M059J (cell line): ENCODE measurements at places on chromosomes 1 and 21. TPM values are rescaled to one million over a fixed set of nuclear protein-coding genes. Genes with fewer than 3 reads are reported as not detected.

SPATA45 gene
- 1.8 TPM in 1 of 2 replicates, not detected in the other for total RNA-seq

C4BPB gene
- not detected in 2 replicates for total RNA-seq

LCE2B gene
- not detected in 2 replicates for total RNA-seq

PTPN7 gene
- not detected in 2 replicates for total RNA-seq

DNA sequence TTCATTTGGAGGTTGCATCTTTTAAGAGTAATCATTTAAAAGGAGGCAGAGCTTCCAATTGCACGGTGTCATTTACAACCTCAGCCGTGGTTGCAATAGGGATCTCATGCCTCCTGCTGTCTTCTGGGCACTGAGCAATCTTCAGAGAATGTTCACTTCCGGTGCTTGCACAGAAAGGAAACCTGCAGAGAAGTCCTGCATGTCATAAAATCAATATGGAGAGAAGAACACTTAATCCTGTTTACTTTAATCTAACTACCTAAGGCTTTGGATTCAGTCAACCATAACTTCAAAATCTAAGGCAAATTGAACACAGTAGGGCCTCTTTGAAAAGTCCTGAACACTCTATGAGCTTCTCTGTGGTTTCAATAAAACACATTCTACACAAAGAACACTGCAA lies 11.3 kb upstream of the MAP10 start:
- DNase-seq: peak; percentile 90

DNA sequence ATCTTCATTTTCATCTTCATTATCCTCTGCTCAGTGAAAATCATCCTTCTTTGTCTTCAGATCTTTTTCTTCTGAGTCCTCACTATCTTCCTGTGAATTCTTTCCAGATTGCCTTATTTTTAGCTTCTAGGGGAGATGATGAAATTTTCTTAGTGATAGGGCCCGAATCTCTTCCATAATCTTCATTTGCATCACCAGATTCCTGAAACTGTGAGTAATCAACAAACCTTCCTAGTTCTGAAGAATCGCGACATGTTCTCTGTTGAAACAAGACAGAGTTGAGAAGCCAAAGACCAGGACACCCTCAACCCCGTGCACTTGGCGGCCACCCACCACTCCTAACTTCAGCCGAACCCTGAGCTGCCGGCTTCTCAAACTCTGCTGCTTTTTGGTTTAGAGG lies 92.8 kb upstream of the CDC42BPA start:
- no peak for DNase-seq

DNA sequence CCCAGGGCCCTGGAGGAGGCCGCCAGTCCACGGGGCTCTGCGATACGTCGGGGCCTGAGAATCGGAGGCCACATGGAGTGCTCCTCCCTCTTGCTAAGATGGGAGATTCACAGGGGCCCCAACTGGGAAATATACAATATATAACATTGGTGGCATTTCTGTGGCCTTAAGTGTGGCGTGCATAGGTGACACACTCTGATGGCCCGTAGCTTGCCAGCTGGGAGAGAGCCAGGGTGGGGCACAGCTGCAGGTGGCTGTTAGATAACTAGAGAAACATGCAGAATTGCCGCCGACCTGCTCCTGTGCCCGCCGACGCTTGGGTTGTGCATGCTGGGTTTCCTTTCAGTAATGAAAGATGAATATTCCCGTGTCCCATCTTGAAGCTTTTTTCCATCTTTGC lies 30.1 kb downstream of the UMODL1 start:
- no peak for DNase-seq

GRCh38 chr1:17212487-17213121 lies 7.7 kb downstream of the PADI1 start:
- peak; percentile 74 for DNase-seq

DNA sequence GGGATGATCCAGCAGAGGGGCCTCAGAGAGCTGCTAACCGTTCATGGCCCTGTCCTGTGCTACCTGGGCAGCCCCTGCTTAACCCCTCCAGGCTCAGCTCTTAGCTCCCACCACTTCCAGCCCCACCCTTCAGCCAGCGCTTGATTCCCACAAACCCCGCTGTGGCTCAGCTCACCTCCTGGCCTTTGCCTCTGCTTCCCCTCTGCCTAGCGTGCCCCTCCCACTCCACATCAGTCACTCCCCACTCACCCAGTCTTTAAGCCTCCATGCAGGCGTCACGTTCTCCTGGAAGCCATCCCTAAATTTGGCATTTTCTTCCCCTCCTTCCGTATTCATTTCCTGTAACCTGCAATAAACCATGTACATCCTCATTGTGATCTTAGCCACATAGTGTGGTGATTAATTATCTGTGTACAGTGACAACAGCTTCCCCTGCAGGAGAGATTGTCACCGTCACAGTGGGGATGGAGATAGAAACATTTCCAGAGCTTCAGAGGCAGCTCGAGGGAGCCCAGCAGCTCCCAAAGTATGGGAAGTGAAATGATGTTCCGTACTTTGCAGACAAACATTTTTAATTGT lies 65.5 kb downstream of the EPHB2 start:
- peak; percentile 12 for DNase-seq

DNA sequence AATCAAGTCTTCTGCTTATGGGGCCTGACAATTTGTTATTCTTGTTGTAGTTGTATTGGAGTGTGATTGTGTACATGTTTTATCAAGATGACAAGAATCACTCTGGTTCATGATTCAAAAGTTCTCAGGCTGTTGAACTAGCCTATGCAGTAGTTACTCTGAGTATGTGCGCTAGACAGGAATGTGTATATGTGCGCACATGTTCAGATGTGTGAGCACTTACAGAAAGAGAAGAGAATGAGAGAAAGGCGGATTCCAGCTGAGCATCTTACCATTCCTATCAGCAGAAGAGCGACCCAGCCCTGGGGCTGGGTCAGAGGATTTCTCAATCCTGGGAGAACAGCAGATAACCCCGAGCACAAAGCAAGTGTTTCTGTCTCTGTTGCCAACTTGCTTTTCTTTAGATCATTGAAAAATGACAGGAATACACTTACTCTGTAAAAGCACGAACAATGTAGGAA lies 110.8 kb upstream of the HOOK1 start:
- DNase-seq: no peak

- no peak for DNase-seq
Measured at GRCh38 chr1:17839641-17840196, 84.6 kb downstream of the ACTL8 start.

DNA sequence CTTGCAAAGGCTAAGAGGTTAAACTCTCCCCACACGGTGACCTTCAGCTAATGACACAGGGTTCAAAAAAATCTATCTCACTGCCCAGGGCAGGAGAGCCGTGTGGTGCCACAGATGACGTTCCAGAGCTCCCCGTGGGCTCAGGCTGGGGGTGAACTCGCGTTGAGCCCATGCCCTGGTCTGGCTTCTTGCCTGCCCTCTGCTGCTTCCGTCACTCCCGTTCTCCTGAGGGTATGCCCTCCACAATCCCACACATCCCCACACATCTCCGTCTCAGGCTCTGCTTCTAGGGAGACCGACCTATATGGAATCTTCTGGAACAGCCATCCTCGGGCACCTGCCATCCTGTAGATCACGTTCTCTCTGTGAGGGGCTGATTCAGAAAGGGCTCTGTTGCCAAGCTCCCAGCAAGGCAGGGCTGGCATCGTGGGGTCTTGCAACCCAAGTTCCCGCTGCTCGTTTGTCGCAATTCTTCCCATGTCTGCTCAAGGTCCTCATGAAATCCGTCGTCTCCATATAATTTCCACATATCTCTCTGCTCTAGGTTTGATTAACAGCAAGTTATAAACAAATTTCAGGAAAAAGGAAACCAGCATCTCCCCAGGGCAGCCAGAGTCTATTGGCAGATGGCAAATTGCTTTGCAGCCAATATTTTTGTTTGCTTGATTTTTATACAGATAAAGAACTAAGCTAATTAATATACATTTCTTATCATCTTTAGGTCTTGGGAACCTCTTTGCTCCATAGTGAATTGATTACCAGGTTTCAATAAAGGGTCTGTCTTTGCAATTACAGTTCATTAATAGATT lies 278.2 kb downstream of the PTPRU start:
- no peak for DNase-seq

- DNase-seq: peak; percentile 46
Measured at GRCh38 chr21:16570856-16571255, 841.1 kb downstream of the USP25 start.

DNA sequence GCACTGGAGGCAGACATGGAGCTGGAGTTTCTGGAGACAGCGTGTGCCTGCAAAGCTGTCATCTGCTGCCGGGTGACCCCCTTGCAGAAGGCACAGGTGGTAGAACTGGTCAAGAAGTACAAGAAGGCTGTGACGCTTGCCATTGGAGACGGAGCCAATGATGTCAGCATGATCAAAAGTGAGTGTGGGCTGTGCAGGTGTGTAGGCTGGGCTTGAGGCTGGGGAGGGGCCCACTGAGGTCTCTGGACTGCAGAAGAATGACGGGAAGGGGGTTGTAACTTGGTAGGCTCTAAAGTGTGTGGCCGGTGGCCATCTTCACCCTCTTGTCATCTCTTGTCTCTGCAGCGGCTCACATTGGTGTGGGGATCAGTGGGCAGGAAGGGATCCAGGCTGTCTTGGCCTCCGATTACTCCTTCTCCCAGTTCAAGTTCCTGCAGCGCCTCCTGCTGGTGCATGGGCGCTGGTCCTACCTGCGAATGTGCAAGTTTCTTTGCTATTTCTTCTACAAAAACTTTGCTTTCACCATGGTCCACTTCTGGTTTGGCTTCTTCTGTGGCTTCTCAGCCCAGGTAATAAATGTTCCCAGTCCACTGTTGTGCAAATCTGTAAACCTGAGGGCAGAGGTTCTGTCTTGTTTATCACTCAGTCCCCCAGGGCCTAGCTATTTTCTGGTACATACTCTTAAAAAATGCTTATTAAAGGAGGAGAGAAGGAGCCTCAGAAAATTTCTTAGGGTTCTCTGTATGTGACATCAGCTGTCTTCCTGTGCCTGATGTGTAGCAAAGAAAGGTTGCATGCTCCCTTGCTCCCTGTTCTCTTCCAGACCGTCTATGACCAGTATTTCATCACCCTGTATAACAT lies 19.9 kb downstream of the ATP8B2 start:
- no peak for DNase-seq
